Testis (tissue), 5 donors: ENCODE measurements at places on chromosomes 3 and 15. TPM values are rescaled to one million over a fixed set of nuclear protein-coding genes. Genes with fewer than 3 reads are reported as not detected.

Gene ENTPD3
- 0.24 TPM for total RNA-seq

Gene BOC
- 33.6 TPM for total RNA-seq

Gene CTXN2
- 0.25 TPM for total RNA-seq

Gene CYP1A1
- total RNA-seq = 0.31 TPM

Gene GPR160
- total RNA-seq = 3.9 TPM

Gene TM6SF1
- 3.0 TPM for total RNA-seq

Gene SIN3A
- 95.0 TPM for total RNA-seq

Gene EPM2AIP1
- 23.5 TPM for total RNA-seq

Gene SRPRB
- total RNA-seq = 42.7 TPM

Gene MAP6D1
- total RNA-seq = 8.3 TPM

Gene SKOR1
- total RNA-seq = 2.2 TPM

Gene CD86
- total RNA-seq = 3.2 TPM

Gene P3H2
- total RNA-seq = 7.2 TPM

Gene SAXO2
- 28.0 TPM for total RNA-seq

Gene CELSR3
- 14.3 TPM for total RNA-seq

Gene SLC12A1
- 0.55 TPM for total RNA-seq

Gene CRABP1
- 0.74 TPM for total RNA-seq
